Right cardiac atrium (tissue), 5 donors: ENCODE measurements at places on chromosomes 5 and 9. TPM values are rescaled to one million over a fixed set of nuclear protein-coding genes. Genes with fewer than 3 reads are reported as not detected.
A peak's percentile ranks its signal among the peaks of the same experiment; 100 is the strongest.

DNA sequence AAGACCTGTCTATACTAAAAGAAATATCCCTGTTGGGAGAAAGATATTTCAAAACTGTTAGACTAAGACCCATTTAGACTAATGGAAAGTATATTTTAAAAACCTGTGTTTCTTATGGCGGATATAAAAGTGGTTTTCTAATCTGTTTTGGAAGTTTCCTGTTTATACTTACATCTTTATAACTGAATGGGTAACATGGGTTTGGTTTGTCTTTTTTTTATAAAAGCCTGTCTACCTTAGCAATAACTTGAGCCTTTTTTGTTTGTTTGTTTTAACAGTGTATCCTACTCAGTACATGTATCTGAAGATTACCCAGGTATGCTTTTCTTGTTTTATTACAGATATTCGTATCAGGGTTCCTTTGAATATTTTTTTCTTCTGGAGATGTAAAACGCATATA lies 83.4 kb downstream of the PARP8 start:
- DNase-seq, result no peak

The EGFLAM gene
- 3.9 TPM for polyA plus RNA-seq

The RAB3C gene
- 0.34 TPM for polyA plus RNA-seq

GRCh38 chr9:101705135-101705661 lies 33.2 kb downstream of the GRIN3A start:
- peak; percentile 39 for DNase-seq

DNA sequence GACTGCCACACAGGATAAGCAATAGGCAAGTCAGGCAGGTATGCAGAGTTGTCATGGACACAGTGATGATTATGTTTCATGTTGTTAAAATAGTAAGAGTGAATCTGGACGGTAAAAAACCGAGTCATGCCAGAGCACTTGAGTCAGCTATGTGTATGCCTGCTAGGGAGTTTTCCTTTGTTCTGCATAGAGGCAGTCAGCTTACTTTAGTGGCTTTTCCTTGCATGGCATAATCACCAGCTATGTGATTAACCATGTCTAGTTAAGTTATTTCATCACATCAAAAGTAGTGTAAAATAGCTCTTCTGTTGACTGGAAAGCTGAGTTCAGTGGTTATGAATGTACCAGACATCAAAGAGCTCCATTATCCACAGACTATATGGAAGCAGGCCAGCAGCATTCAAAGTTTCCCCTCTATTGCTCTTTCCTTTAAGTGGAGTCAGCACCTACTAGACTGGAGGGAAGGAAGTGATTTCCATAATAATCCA lies 989.8 kb downstream of the TLE1 start:
- DNase-seq, result no peak
